Putamen (tissue), 1 donor: ENCODE measurements at places on chromosomes 11 and 22.

DNA sequence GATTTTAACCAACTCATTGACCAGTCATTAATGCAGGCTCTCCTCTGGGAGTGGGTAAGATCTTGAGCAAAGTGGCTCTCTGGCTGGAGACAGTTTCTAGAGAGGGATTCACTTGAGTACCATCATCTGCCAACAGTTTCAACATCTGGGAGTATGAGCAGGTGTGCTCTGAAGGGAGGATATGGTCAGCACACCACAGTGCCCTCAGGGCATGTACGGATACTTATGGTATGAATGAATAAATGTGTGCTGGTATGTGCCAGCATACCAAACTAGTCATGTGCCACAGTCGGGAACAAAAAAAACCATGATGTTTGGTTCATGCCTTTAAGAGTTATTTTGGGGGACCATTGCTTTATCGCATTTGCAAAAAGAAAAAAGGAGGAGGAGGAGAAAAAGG is 1197.5 kb upstream of the TENM4 start:
- DNase-seq, result no peak

GRCh38 chr11:112292785-112293407 is 32.2 kb upstream of the PLET1 start:
- DNase-seq, result no peak

GRCh38 chr22:33576205-33576604 is 344.1 kb downstream of the LARGE1 start:
- DNase-seq, result no peak

DNA sequence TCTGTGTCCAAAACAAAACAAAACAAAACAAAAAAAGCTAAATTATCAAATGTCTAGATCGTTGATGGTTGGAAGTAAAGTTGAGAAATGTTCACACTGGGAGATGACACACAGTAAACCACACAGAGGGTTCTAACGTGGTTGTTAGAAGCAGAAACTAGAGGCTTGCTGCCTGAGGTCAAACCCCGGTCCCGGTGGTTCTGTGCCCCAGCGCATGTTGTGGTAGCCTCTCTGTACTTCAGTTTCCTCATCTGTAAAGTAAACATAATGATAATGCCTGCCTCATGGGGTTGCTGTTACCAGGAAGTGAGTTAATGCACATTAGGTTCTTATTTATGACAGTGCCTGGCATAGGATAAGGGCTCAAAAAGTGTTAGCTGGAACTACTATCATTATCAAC is 33.4 kb downstream of the PPARA start:
- DNase-seq, result no peak

- DNase-seq, result no peak
Measured at GRCh38 chr11:112227471-112227870, 1.2 kb downstream of the PTS start.

- DNase-seq, result no peak
Measured at GRCh38 chr11:11291041-11292015, 61.7 kb downstream of the CSNK2A3 start.

GRCh38 chr11:69156673-69157155 is 979 bp downstream of the SMIM38 start:
- DNase-seq, result no peak

- DNase-seq, result no peak
Measured at GRCh38 chr11:69114811-69115523, 40.8 kb upstream of the SMIM38 start.

DNA sequence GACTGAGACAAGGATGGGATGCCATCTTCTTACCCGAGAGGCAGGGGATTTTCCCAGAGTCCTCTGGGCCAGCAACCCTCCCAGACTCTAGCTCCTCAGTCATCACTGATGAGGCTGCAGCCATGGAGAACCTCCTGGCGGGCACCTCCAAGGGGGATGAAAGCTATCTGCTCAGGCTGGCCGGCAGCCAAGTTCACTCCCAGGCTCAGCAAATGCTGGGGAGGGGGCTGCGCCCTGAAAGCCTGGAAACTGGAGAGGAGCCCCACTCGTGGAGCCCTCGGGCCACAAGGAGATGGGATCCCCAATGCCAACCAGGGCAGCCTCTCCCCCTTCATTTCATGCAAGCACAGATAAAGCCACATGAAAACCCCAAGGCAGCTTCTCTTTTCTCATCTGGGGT is 75.0 kb downstream of the CACNA1I start:
- DNase-seq, result no peak

DNA sequence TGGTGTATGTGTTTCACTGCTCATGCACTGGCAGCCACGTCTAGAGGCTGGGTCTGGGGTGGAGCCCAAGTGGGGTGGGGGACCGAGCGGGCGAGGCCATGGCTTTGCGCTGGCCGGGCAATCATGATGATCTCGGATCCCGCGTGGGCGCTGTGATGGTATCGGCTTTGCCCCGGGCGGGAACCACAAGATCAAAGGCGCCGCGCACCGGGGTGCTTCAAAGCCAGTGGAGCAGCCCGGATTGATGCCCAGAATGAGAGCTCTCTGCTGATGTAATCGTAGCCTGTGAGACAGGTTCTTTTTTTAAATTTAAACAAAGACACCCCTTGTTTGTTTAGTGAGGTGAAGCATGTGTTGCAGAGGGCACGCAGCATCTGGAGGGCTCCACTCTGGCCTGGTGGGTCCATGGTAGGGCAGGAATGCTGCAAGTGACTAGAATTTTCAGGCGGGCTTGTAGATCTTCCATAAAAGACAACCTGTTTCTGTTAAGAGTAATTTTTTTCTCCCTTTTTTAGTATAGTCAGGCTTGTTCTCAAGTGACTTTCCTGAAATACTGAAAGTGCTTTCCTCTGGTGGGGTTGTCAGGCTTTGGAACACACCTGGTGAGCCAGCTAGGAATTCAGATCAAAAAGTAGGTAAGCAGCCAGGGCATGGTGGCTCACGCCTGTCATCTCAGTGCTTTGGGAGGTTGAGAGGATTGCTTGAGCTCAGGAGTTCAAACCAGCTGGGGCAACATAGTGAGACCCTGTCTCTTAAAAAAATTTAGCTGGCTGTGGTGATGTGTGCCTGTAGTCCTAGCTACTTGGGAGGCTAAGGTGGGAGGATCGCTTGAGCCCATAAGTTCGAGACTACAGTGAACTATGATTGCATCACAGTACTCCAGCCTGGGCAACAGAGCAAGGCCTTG is 40.7 kb downstream of the ZNRF3 start:
- peak; percentile 47 for DNase-seq

DNA sequence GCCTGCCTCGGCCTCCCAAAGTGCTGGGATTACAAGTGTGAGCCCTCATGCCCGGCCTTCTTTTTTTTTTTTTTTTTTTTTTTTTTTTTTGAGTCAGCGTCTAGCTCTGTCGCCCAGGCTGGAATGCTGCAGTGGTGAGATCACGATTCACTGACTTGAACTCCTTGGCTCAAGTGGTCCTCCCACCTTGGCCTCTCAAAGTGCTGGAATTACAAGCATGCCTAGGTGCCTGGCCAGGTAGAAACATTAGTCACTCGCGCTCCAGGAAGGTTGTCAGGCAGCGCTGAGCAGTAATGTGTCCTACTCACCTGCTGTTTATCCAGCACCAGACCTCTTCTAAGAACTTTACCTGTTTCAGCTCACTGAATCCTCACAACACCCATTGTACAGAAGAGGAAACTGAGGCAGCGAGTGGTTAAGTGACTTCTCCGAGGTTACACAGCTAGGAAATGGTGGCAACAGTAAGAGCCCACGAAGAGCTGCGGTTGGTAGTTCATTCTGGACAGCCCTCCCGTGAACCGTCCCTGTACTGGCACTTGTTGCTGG is 496 bp upstream of the CST6 start:
- no peak for DNase-seq

GRCh38 chr22:49923445-49923844 is 5.0 kb downstream of the CRELD2 start:
- no peak for DNase-seq

DNA sequence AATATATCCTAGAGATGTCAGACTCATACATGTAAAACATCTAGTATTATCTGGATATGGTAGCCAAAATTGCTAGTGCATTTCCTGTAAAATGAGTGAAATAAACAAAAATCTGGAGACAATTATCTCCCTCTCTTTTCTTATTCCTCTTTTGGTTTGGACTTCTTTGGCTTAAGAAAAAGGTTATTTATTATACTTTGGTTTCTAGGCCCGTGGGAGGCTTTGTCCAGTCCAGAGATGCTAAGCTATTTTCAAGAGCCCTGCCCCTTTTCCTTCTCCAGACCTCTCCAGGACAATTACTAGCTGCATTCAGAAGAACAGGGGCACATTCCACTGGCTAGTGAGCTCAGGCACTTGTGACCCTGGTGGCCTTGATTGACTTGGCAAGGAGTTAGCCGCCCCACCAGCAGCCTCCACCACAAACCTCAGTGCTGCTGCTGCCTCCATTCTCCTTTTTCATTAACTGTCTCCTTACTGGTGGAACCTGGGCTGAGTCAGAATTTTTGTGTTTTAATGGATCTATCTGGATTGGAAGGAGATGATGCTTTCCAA is 747.3 kb upstream of the TENM4 start:
- DNase-seq, result no peak

GRCh38 chr11:46114961-46115360 is 6.3 kb downstream of the PHF21A start:
- no peak for DNase-seq

GRCh38 chr11:111429066-111429506 is 50.0 kb upstream of the POU2AF1 start:
- no peak for DNase-seq

- DNase-seq, result no peak
Measured at GRCh38 chr22:36467042-36467810, 14.2 kb downstream of the TXN2 start.

DNA sequence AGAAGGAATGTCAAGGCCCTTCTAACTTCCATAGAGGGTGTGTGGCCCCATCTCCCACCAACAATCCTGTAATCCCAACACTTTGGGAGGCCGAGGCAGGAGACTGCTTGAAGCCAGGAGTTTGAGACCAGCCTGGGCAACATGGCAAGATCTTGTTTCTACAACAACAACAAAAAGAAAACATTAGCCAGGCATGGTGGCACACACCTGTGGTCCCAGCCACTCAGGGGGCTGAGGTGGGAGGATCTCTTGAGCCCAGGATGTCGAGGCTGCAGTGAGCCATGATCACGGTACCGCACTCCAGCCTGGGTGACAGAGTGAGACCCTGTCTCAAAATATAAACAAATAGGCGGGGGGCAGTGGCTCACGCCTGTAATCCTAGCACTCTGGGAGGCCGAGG is 16.9 kb downstream of the TSPAN32 start:
- no peak for DNase-seq

DNA sequence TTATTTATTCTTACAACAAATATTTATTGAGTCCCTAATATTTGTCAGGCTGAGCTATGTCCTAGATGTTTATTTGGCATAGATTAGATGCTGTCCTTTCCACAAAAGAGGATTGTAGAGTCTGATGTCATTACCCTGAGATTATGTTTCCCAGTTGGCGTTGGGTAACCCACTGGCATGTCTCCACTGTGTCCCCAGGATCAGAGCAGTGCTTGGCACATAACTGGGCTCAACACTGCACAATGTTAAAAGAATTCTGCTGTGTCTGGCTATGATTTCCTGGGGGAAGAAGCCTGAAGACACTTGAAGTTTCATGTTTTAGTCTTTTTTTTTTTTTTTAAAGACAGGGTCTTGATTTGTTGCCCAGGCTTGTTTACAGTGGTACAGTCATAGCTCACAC is 4.0 kb downstream of the RCN1 start:
- DNase-seq, result no peak

DNA sequence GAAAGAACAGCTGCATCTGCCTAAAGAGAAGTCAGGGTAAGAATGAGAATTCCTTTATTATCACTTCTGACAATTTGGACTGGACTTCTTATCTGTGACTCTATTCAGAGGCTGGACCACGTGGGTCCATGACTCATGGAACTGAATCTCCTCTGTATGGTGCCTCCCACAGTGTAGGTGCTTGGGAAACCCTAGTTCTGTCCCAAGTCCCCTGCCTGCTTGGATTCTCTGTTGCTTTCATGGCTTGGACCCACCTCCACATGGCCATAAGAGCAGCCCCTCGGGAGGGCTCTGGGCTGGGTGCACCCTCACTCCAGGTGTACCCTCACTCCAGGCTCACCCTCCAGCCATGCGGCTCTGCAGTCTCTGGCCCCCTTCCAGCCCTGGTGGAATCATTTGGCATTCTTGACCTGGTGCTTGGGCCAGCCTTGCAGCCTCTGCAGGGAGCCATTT is 153.4 kb downstream of the CACNA1I start:
- no peak for DNase-seq

DNA sequence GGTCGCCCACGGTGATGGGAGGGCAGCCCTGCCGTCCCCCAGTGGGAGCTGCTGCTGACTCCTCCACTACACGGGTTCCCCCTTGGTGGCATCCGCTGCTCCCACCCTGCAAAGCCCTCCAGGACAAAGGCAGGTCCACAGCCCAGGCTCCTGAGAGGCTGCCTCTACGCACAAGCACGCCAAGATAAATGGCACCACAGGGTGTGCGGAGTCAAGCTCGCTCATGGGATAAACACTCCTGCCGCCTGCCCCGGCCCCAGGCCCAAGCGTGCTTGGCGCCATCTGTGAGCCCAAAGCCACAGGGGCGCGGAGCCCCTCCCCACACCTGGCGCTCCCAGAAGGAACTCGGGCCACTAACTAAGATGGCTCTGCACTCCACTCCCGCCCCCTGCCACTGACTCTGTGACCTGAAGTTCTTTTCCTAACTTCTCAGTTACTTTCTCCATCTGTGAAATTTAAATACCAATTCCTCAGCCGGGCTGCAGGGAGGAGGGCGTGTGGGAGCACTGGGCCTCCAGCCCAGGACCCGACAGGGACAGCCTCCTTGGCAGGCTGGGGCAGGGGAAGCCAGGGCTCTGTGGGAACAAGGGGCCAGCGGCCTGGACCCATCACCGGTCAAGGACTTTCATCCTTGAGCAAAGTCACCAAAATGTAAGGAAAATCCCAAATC is 14.9 kb downstream of the EHD1 start:
- no peak for DNase-seq

DNA sequence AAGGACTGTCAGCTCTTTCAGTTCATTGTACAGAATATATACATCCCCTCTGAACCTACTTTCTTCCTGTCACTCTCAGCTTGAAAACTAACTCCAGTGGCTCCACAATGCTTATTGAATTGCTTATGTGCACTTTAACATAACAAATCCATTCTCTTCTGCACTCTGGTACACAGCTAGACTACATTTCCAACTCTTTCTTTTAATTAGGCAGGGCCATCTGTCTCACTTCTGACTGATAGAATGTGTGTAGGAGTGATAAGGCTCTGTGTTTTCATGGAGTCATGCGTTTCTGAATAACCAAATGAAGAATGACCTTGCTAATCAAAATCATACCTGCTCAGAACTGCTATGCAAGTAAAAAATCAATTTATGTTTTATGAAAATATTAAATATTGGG is 278.5 kb upstream of the CCDC179 start:
- no peak for DNase-seq

- DNase-seq, result no peak
Measured at GRCh38 chr11:122664188-122664587, 8.7 kb downstream of the UBASH3B start.

DNA sequence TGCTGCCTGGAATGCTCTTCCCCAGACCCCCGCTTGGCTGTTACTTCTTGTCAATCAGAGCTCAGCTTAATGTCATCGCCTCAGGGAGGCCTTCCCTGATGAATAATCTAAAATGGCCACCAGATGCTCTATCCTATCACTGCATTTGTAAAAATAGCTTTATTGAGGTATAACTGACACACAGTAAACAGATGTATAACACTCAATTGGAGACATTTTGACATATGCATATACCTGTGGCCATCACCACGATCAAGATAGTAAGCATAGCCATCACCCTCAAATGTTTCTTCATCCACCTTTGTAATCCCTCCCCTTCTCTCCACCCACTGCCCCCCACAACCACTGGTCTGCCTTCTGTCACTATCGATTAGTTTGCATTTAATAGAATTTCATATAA is 36.6 kb upstream of the NECTIN1 start:
- no peak for DNase-seq
